ENCODE measurements at places on chromosomes 6 and 20.

DNA sequence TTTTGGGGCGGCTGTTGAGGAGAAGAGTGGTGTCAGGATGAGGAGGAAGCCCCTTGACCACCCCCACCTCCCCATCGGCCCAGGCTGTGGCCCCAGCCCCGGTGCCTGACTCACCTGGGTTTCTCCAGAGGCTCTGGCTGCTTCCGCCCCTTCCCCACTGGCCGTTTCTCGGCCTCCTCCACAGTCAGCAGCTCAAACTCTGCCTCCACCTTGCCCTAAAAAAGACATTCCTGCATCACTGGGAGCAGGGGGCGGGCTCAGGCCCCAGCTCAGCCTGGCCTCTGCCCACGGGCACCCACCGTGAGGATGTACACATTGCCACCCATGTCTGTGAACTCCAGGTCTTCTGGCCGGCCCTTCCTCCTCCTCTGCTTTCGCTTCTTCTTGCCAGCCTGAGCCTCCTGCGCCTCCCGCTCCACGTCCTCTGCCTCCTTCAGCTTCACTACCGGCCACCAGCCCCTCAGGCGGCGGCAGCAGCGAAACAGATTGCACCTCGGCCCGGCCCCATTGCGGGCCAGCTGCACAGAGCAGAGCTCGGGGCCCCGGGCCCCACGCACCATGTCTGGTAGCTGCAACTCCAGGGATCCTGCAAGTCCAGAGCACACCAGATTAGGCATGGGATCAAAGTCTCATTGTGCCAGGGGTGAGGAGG is 17.3 kb downstream of the ERGIC3 start:
- DNase-seq: no peak

GRCh38 chr6:21109391-21110178 is 484.0 kb upstream of the SOX4 start:
- no peak for DNase-seq

GRCh38 chr6:126267626-126268025 is 72.3 kb upstream of the CENPW start:
- no peak for DNase-seq

- no peak for DNase-seq
Measured at GRCh38 chr6:132058975-132059374, 107.8 kb upstream of the CCN2 start.

GRCh38 chr6:9307786-9308185 is 872.4 kb upstream of the SLC35B3 start:
- DNase-seq: no peak

GRCh38 chr20:38810926-38811630 is 5.6 kb downstream of the PPP1R16B start:
- DNase-seq: no peak

DNA sequence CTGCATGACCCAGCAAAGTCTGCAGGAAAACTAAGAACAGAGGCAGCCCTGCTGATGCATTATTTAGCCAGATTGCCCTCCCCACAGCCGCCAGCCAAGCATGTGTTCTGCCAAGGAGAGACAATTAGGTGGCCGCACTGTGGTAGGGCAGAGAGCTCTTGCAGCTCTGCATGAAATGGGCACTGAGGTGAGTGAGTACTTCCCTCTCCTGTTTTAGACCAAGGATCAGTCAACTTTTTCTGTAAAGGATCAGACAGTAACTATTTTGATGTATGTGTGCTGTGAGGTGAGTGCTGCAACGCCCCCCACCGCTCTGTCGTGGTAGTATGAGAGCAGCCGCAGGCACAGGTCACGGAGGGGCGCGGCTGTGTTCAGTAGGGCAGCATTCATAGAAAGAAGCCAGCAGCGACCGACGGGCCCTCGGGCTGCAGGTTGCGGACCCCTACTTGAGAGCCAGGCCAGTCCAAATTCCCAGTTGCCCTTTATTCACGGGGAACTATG is 23.8 kb upstream of the FAM50B start:
- peak; percentile 75 for DNase-seq

GRCh38 chr6:81977486-81977885 is 225.0 kb upstream of the TENT5A start:
- DNase-seq: no peak

DNA sequence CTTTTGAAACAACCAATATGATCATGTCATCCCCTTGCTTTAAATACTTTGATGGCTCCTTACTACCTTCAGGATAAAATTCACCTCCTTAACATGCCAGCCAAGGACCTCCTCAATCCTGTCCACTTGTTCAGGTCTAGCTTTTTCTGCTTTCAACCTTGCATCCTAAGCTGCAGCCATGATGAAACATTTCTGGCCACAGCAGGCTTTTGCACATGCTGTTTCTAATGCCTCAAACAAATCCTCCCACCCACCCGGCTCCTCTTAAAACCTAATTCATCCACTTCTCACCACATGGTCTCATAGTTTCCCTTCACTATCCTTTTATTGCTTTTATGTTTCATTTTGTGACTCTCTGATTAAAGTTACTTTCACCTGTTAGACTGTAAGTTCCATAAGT is 124.6 kb downstream of the MYB start:
- no peak for DNase-seq

DNA sequence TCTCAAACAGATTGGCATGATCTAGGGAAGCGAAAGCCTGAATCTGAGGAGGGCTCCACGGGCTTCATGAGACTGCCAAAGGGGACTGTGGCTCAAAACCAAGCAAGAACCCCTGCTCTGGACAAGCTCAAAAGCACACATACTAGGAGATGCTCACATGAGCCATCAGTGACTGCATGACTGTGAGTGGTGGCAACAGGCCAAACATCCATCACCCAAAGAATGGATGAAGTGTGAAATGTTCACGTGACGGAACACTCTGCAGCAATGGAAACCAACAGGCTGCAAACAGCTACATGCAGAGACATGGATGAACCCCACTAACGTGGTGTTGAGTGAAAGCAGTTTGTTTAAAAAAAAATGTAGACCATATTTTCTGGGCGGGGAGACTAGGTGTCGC is 136.3 kb downstream of the PREX1 start:
- DNase-seq: no peak

- no peak for DNase-seq
Measured at GRCh38 chr6:146381486-146381885, 162.1 kb upstream of the RAB32 start.

DNA sequence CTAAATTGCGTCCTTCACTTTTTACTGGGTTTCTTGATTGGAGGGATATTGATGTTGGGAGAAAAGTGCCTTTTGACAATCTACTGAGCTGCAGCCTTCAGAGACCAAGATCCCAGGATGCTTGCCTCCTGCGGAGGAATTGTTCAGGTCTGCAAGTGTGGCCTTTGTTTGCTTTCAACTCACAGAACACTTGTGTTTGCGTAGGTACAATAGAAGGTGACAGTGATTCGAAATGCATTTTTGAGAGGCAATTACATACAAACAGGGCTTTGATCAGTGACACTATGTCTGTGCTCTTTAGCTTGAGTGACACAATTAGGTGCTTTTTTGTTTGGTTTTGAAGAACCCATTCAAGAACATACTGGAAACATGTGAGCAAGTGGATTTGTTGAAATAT is 600.6 kb downstream of the QKI start:
- DNase-seq: no peak

DNA sequence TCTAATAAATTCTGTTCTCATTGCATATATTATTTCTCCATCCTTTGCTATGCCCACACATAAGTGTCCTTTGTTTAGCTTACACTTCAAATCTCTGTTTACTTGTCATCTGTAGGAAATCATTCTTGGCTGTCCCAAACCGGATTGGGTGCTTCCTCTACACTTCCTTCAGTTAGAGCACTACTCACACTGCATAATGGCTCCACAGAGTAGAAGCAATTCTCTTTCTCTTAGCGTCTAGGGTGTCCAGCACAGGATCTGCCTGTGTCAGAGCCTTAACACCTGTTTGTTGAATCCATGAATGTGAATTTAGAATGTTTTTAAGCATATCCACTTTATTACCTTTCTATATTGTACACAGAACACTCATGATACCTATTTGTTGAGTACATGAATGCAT is 87.0 kb upstream of the BMP2 start:
- no peak for DNase-seq

- no peak for DNase-seq
Measured at GRCh38 chr20:51924509-51924908, 122.2 kb upstream of the SALL4 start.

GRCh38 chr6:11275598-11275997 is 43.1 kb upstream of the NEDD9 start:
- DNase-seq: no peak

DNA sequence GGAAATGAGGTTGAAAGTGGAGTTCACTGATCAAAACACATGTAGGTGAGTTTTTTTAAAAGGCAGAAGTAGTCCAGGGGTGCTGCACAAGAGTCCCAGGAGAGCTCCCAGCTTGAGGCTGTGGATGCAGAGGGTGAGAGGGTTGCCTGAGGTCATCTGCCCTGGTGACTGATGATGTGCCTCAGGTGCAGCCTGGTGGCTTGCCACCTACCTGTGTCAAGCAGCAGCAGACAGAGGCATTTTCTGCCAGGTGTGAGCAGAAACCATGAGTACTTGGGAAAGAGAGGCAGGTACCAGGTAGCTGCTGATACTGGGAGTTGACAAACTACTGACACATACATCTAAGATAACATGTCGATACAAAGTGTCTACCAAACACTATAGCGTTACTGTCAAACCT is 92.5 kb downstream of the SCP2D1 start:
- DNase-seq: no peak

GRCh38 chr6:6357032-6357431 is 36.6 kb upstream of the F13A1 start:
- DNase-seq: no peak

GRCh38 chr6:157505912-157506491 is 125.0 kb downstream of the ZDHHC14 start:
- no peak for DNase-seq

DNA sequence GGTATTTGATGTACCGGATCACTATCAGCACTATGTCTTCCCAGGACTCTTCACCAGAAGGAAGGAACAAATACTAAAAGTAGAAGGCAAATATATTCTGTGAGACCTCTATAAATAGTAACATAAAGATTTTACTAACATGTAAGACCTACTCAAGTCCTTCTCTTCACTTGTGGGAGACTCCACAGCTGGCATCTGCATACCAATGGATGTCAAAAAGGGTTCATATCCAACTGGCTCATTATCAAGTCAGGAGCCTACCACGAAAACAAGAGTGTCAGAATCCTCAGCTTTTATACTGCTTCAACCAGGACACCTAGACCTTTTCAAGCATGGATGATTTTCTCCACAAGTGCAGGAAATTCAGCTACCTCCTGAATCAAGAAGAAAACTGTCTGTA is 20.0 kb upstream of the MARCKS start:
- no peak for DNase-seq

DNA sequence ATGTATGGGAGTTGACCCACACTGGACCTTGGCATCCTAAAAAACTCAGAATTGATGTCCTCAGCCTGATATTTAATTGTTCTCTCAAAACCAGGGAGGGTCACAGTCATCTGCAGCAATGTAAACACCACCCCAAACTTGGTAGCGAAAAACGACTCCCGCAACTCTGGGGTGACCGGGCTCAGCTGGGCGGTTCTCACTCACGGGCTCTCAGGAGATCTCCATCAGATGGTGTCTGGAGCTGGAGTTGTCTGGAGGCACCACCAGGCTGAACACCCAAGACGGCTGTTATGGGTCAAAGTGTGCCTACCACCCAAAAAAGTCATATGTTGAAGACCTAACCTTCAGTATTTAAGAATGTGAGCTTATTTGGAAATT is 50.9 kb upstream of the NXT1 start:
- no peak for DNase-seq

GRCh38 chr20:4881006-4881730 is 120.1 kb downstream of the SLC23A2 start:
- no peak for DNase-seq

DNA sequence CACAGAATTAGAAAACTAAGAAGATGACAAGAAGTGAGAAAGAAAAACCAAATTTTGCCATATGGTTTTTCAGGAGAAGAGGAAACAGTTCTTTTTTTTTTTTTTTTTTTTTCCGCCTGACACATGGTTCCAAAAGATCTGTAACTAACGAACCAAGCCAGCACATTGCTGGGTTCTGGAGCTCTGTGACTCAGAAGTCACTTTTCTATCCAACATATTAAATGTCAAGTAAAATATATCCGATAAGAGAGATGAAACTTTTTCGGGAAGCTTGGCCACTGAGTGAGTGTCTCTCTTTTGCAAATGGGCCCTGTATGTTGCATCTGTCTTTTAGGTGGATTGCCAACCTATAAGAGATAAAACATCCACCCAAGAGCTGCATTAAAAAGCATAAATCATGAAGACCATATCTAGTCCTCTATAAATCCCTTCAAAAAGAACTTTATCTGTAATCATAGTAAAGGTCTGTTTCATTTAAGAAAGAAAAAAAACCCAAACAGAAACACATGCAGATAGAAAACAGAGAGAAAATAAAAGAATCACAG is 4.6 kb downstream of the METTL24 start:
- no peak for DNase-seq

- DNase-seq: no peak
Measured at GRCh38 chr20:37296371-37296770, 6.9 kb downstream of the MANBAL start.

DNA sequence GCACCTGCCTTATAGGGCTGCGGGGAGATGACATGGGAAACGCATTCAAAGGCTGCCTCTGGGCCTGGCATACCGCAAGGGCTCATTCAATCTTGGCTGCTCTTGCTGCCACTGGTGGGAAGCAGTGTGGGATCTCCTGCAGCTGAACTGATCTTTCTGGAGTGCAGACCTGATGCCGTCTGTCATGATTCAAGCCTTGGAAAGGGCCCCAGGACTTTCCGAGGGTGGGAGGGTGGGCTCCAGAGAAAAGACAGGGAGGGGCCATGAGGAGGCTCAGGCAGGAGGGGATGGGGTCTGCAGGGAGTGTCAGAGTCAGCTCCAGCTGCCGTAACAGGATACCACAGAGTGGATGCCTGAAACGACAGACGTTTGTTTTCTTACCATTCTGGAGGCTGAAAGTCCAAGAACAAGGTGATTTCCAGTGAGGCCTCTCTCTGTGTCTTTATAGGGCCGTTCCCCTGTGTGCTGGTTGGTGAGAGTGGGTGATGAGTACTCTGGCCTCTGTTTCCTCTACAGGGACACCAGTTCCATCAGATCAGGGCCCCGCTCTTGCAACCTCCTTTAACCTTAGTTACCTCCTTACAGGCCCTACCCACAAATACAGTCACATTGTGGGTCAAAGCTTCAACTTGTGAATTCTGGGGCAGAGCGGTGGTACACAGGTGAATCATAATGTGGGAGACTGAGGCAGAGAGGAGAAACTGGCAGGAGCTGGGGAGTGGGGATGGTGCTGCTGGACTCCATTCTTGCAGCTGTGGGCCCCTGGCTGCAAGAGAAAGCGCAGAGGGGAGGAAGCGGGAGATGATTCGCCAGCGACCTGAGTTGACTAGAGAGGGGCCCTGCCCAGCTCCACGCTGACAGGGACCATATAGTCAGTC is 148.4 kb downstream of the SYCP2 start:
- no peak for DNase-seq

All from WTC11 (cell line).